A673 (cell line): ENCODE measurements at places on chromosomes 13 and 19. TPM values are rescaled to one million over a fixed set of nuclear protein-coding genes. Genes with fewer than 3 reads are reported as not detected.

GRCh38 chr19:2683430-2684003 is 19.0 kb downstream of the GNG7 start:
- no peak for DNase-seq
- H3K27ac ChIP-seq = no peak overlapping the region
- H3K36me3 ChIP-seq = no peaks in the 10 kb centered on the region

DNA sequence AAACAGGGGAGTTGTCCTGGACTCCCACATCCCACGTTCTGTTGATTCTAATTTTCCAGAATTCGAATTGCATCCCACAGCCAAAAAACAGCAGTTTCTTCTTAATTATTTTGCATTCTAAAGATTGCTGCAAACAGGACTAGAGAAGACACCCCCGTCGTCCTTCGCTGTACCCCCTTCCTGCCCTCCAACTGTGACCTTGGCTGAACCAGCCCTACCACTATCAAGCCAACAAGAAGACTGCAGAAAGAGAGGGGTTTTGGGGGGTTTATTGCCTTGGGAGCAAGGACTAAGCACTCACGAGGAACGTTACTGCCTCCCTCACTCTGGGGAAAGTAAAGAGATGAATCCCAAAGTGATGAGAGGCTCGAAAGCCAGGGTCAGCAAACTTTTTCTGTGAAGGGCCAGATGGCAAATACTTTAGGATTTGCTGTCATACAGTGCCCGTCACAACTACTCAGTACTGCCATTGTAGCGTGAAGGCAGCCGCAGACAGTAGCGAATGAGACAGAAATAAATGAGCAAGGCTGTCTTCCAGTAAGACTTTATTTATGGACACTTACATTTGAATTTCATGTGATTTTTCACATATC is 32.5 kb upstream of the KATNAL1 start:
- no peaks in the 10 kb centered on the region for H3K36me3 ChIP-seq
- H3K27ac ChIP-seq = peak overlapping the region; percentile 67
- no peak overlapping the region for H3K4me3 ChIP-seq
- DNase-seq = no peak
- peaks cover 31% of the 10 kb centered on the region for H3K4me1 ChIP-seq

- no peak overlapping the region for H3K4me3 ChIP-seq
- DNase-seq = no peak
- peaks cover 24% of the 10 kb centered on the region for H3K4me1 ChIP-seq
- H3K27ac ChIP-seq = peak overlapping the region; percentile 58
- H3K27me3 ChIP-seq = no peaks in the 10 kb centered on the region
- H3K36me3 ChIP-seq = no peaks in the 10 kb centered on the region
These were observed 771.4 kb downstream of the DIAPH3 start for GRCh38 chr13:59392328-59392727.

GRCh38 chr13:41460074-41460465 is 2.7 kb downstream of the RGCC start:
- peaks cover 4% of the 10 kb centered on the region for H3K4me1 ChIP-seq
- peaks cover 50% of the 10 kb centered on the region for H3K27me3 ChIP-seq
- H3K27ac ChIP-seq = no peak overlapping the region
- DNase-seq = no peak
- no peak overlapping the region for H3K4me3 ChIP-seq

DNA sequence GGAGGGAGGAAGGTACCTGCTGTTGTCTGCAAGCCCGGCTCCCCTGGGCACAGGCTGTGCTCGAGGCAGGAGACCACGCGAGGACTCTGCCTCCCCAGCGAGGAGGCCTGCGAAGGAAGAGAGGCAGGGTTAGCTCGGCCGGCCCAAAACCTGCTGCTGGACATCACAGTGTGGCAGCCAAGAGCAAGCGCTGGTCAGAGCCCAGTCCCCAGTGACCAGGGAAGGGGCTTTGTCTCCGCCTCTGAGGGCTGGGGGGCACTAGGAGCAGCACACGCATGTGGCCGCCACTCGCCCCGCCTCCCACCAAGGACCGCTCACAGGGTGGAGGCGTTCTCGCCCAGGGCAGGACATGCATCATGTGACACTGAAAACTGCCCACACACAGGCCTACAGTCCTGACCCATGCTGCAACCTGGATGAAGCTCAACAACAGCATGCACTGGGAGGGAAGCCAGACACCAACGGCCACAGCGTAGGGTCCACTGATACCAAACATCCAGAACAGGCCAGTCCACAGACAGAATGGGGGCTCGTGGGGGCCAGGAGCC is 8.5 kb downstream of the MIER2 start:
- H3K27me3 ChIP-seq = no peaks in the 10 kb centered on the region
- no peak overlapping the region for H3K4me3 ChIP-seq
- no peaks in the 10 kb centered on the region for H3K4me1 ChIP-seq
- peaks cover 15% of the 10 kb centered on the region for H3K36me3 ChIP-seq
- H3K27ac ChIP-seq = no peak overlapping the region

- peaks cover 7% of the 10 kb centered on the region for H3K4me1 ChIP-seq
- no peak overlapping the region for H3K27ac ChIP-seq
- H3K36me3 ChIP-seq = no peaks in the 10 kb centered on the region
- H3K4me3 ChIP-seq = no peak overlapping the region
These were observed 22.3 kb upstream of the CLDN10 start for GRCh38 chr13:95530178-95530577.

DNA sequence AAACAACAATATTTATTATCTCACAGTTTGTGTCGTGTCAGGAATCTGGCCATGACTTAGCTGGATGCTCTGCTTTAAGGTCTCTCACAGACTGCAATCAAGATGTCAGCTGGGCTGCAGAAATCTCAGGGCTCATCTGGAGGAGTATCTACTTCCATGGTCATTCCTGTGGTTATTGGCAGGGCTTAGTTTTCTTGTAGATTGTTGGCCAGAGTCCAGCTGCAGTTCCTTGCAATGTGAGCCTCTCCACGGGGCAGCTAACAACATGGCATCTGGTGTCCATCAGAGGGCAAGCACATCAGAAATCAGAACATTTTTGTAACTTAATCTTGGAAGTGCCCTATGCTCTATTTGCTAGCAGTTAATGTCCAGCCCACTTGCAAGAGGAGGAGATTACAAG is 45.7 kb upstream of the TDRD3 start:
- no peak overlapping the region for H3K4me3 ChIP-seq
- H3K4me1 ChIP-seq = no peaks in the 10 kb centered on the region
- H3K27ac ChIP-seq = no peak overlapping the region
- no peaks in the 10 kb centered on the region for H3K36me3 ChIP-seq
- DNase-seq = peak; percentile 68
- no peaks in the 10 kb centered on the region for H3K27me3 ChIP-seq

GRCh38 chr19:15636026-15636425 is 4.7 kb upstream of the CYP4F3 start:
- H3K27me3 ChIP-seq = peaks cover 8% of the 10 kb centered on the region
- H3K4me1 ChIP-seq = no peaks in the 10 kb centered on the region
- H3K36me3 ChIP-seq = no peaks in the 10 kb centered on the region
- H3K4me3 ChIP-seq = no peak overlapping the region
- H3K27ac ChIP-seq = no peak overlapping the region
- no peak for DNase-seq

URAD gene
- total RNA-seq = not detected in 2 replicates

- no peak overlapping the region for H3K27ac ChIP-seq
- H3K4me1 ChIP-seq = no peaks in the 10 kb centered on the region
- DNase-seq = no peak
- H3K27me3 ChIP-seq = no peaks in the 10 kb centered on the region
- no peak overlapping the region for H3K4me3 ChIP-seq
These were observed 899.8 kb downstream of the GPC5 start for GRCh38 chr13:92297971-92298942.

DNA sequence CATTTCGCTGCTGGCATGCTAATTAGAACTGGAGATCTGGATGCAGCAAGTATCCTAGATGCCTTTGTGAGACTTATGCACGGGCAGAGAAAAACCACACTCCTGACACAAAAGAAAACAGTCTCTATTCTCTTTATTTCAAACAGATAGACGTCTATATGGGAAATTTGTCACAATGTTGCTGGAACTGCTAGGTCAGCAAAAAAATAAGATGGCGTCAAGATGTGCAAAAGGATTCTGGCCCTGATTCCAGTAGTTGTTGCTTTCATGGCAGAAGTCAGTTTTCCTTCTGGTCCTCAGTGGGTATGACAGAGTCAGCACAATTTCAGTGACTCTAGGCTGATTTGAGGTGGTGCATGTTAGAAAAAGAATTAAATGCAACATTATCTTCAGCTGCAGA is 1068.0 kb downstream of the SLITRK5 start:
- no peak overlapping the region for H3K4me3 ChIP-seq
- no peaks in the 10 kb centered on the region for H3K36me3 ChIP-seq
- no peaks in the 10 kb centered on the region for H3K4me1 ChIP-seq
- H3K27me3 ChIP-seq = no peaks in the 10 kb centered on the region
- H3K27ac ChIP-seq = no peak overlapping the region

VSTM1 gene
- total RNA-seq = not detected in 2 replicates

DNA sequence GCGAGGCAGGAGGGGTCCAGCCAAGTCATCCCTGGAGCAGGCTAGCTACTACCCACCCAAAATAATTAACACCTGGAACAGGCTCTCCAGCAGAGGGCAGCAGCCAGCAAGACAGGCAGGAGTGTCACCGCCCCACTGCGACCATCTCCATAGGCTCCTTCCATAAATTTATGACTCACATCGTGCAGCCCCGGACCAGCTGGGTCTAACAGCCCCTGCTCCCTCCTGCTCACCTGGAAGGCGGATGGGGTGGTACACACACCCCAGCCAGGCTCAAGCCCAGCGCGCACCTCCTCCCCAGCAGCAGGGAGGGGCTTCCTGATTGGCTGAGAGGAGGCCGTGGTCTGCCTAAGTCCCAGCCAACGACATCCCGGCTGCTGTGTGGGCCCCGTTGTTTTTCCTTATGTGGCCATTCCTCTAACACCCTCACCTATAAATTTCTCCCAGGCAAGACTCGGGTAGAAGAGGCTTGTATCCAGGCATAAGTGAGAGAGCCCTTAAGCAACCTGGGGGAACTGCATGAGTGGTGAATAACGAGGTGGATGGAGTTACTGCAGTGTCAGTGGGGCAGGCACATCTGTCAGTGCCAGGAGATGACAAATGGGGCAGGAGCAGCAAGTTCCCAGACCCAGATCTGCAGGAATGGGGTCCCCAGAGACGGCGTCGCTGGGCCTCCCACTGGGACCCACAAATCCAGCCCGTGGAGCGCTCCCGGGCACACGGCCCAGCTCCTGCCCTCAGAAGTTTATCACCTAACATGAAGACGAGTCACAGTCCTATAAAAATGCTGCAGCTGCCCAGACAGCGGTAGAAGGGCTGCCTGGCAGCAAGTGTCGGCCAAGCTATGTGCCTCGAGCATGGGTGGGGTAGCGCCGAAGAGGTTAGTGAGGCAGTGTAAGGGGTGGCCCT is 43.1 kb downstream of the CEBPG start:
- peak; percentile 80 for DNase-seq
- no peaks in the 10 kb centered on the region for H3K27me3 ChIP-seq
- H3K4me3 ChIP-seq = no peak overlapping the region
- no peak overlapping the region for H3K27ac ChIP-seq
- no peaks in the 10 kb centered on the region for H3K36me3 ChIP-seq

DNA sequence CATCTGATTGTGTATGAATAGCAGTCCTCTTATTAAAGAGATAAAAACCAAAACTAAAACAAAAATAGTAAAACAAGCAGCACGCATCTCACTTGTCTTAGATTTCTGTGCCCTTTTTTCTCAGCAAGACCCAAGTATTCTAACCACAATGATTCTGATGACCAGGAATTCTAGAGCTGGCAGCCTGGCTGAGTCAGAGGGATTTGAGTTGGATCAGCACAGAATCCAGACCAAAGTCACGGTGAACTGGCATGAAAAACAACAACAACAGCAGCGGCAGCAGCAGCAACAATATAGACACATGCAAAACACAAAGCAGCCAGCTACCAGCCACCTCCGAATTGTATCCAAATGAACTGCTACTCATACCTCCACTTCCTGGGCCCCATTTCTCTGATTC is 360.5 kb downstream of the KCNRG start:
- no peaks in the 10 kb centered on the region for H3K36me3 ChIP-seq
- H3K27ac ChIP-seq = no peak overlapping the region
- no peak for DNase-seq
- peaks cover 20% of the 10 kb centered on the region for H3K27me3 ChIP-seq

CD209 gene
- total RNA-seq = not detected in 2 replicates

GRCh38 chr19:38134540-38135149 is 89.4 kb downstream of the DPF1 start:
- no peaks in the 10 kb centered on the region for H3K36me3 ChIP-seq
- no peaks in the 10 kb centered on the region for H3K4me1 ChIP-seq
- no peaks in the 10 kb centered on the region for H3K27me3 ChIP-seq
- no peak overlapping the region for H3K27ac ChIP-seq
- H3K4me3 ChIP-seq = no peak overlapping the region

GRCh38 chr19:57348136-57348535 is 2.9 kb upstream of the ZNF304 start:
- no peak overlapping the region for H3K4me3 ChIP-seq
- H3K36me3 ChIP-seq = no peaks in the 10 kb centered on the region
- H3K4me1 ChIP-seq = peaks cover 6% of the 10 kb centered on the region
- no peak overlapping the region for H3K27ac ChIP-seq
- H3K27me3 ChIP-seq = peaks cover 16% of the 10 kb centered on the region

- no peak overlapping the region for H3K27ac ChIP-seq
- H3K36me3 ChIP-seq = no peaks in the 10 kb centered on the region
- peak; percentile 5 for DNase-seq
- no peaks in the 10 kb centered on the region for H3K4me1 ChIP-seq
These were observed 164.0 kb downstream of the TSHZ3 start for GRCh38 chr19:31185261-31185660.

DNA sequence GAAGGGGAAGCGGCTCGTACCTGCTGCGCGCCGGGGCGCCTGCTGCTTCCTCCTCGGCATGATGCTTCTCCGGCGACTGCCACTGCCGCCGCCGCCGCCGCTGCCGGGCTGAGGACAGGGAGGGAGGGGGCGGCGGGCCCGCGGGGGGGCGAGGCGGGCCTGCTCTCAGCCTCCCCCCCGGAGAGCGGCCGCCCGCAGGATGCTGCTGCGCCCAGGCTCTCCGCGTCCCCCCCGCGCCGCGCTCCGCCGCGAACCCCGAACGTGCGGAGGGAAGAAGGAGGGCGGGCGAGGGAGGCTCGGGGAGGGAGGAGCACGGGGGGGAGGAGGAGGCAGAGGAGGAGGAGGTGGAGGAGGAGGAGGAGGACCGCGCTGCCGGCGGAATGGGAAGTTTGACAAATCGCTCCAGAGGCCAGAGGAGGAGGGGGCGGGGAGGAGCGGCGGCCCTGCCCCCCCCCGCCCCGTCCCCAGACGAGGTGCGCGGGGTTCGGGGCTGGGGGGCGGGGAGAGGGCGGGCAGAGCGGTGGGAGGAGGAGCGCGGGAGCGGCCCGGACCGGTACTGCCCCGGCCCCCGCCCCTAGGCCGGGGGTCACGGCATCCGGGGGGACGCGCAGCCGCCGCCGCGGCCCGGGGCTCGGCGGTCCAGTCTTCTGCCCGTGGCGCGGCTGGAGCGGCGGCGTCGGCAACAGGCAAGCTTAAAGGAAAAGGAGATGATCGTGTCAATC is at the start of gene TSHZ3:
TSHZ3 (minus strand) TSS at position 277 of the 722 bp plus-strand sequence; CDS start at position 60, 217 bp downstream.
- H3K36me3 ChIP-seq = no peaks in the 10 kb centered on the region
- H3K4me1 ChIP-seq = peaks cover 22% of the 10 kb centered on the region
- peak within 1 kb of the TSS; percentile 71 for H3K27ac ChIP-seq
- H3K4me3 ChIP-seq = peak within 1 kb of the TSS; percentile 90

GRCh38 chr19:10501971-10502523 is 1.1 kb downstream of the KEAP1 start:
- no peaks in the 10 kb centered on the region for H3K27me3 ChIP-seq
- peaks cover 26% of the 10 kb centered on the region for H3K36me3 ChIP-seq
- peak overlapping the region; percentile 99 for H3K27ac ChIP-seq
- H3K4me3 ChIP-seq = peak overlapping the region; percentile 90
